ENCODE measurements at places on chromosomes 13 and 19.
A peak's percentile ranks its signal among the peaks of the same experiment; 100 is the strongest.

DNA sequence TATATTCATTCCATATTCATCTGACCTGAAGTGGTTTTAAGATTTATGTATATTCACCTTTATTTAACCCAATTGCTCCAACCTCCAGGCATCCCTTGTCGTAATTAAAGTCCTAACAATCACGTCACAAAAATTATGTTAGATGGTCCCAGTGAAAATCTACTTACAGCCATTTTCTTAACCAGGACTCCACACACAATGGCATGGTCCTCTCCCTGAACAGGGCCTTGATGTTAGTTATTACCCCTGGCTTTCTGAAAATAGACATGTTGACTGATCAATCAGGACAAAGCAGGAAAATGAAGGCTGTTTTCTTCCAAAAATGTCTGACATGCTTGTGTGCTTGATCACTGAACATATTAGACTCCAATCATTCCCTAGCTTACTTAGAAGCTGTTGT, 542.7 kb upstream of the SLITRK5 start:
- no peak for DNase-seq

DNA sequence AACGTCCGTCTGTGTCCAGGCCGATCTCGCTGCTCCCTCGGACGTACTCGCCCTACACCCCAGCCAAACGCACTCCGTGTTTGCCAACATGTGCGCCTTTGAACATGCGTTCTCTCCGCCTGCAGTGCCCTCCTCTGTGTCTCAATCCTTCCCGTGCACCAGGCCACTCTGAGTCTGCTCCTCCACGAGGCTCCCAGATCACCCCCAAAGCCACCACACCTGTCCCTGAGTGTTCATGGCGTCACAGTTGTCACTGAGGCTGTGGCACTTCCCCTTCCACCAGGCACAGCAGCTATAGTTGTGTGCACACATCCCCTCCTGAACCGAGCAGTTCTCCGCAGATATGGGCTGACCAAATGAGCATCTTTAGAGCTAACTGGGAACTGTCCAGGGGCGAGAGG, 35.6 kb downstream of the RASA3 start:
- DNase-seq = no peak

GRCh38 chr13:30739761-30740642, 4.7 kb downstream of the ALOX5AP start:
- DNase-seq = no peak

- no peak for DNase-seq
Observed at GRCh38 chr19:37953171-37953917, 46.3 kb downstream of the SIPA1L3 start.

- DNase-seq = no peak
Observed at GRCh38 chr13:49561062-49561410, 24.3 kb downstream of the RCBTB1 start.

- no peak for DNase-seq
Observed at GRCh38 chr19:13741893-13742292, 22.4 kb upstream of the MRI1 start.

- DNase-seq = no peak
Observed at GRCh38 chr13:99655351-99656091, 154.2 kb downstream of the TM9SF2 start.

DNA sequence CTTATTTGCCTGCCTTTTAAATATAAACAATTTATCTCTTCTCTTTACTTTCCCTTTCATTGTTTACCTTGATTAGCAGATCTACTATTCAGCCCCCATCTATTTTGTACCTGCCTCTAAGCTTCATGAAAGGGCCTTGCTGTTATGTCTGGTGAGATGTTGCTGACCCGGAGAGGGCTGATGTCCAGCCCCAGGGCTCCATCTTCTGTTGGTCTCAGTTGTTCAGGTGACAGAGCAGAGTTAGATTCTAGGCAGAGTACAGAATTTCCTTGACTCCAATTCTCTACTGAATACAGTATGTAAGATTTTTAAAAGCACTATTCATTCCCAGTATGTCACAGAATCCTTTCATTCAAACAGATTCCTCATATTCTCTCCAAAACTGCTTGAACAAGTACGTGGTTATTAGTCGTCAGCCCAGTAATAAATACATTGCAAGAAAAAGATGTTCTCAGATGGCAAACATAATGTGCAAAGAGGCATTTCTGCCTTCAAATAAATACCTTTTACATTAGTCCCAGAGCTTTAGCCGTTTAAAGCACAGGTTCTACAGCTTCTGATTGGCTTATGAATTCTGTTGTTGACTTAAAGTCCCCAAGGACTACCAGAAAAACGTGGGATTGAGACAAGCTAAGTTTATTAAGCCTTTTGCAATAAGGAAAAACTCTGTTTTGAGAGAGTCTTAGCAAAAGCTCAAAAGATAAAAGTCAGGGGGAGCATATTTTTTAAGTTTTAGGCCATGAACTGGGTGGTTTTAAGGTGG, 159.1 kb downstream of the GPC5 start:
- DNase-seq = no peak

DNA sequence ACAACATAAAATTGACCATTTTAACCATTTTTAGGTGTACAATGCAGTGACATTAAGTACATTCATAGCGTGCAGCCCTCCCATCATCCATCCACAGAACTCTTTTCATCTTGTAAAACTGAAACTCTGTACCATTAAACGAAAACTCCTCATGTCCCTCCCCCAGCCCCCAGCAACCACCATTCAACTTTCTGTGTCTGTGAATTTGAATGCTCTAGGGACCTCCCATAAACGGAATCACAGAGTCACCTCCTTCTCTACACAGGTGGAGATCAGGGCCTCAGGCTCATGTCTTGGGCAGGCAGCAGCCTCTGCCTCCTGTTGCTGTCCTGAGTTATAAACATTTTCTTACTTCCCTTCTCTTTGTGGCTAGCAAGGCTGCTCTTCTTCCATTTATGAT, 7.3 kb upstream of the CCNE1 start:
- no peak for DNase-seq

DNA sequence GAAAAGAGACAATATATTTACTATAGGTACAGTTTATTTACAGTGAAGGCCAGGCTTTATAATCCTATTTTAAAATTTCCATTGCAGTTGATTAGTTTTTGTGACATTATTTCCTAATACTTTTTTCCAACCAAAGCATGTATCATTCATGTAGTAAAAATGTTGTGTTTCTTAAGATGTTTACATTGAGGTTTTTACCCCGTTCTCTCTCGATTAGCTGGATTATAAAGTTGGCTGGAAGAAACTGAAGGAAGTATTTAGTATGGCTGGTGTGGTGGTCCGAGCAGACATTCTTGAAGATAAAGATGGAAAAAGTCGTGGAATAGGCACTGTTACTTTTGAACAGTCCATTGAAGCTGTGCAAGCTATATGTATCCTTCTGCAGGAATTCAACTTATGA, 21.2 kb downstream of the HNRNPM start:
- no peak for DNase-seq

GRCh38 chr13:98216135-98216565, 39.1 kb upstream of the RNF113B start:
- peak; percentile 30 for DNase-seq

DNA sequence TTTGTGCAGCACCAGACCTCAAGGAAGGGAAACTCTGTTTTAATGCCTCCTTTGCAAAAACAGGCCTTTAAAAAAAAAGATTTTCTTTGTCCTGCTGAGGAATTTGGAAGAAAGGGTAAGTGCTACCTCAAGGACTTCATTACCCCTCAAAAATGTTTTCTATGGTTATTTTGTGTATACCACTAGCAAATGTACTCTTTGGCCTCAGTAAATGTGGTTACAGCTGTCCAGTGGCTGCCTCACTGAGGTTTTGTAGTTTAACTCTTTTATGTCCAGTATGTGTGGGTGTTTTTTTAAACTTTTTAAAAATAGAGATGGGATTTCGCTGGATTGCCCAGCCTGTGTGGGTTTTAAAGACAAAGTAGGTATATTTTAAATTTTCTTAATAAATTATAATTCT, 42.2 kb upstream of the TSC22D1 start:
- DNase-seq = no peak

DNA sequence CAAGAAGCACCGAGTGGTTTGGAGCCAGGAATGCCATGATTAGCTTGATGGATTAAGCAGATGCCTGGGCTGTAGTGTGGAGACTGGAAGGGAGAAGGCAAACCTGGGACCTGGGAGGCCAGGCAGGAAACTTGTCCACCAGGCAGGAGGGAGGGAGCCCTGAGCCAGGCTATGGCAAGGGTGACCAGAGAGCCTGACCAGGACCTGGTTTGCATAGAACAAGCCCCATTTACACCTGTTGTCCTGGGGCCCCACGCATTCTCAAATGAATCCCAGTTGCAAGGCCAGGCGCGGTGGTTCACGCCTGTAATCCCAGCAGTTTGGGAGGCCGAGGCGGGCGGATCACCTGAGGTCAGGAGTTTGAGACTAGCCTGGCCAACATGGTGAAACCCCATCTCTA, 50.2 kb upstream of the LATS2 start:
- DNase-seq = no peak

DNA sequence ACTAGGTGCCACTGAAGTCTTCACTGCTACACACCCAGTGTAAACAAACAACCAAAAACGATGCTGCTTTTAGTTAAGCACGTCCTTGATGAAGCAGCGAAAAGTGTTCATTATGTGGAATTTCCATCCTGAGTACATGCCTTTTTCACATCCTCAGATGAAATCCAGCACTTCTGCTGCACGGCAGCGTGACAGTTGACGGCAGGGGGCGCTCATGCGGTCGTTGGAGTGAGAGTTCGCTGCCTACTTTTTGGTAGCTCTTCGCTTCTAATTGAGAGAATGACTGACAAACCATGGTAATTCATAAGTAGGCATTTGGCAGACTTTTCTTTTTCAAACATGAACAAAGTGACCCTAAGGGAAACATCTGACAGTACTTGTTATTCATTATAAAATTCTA, 1124.9 kb downstream of the EFNB2 start:
- peak; percentile 86 for DNase-seq

GRCh38 chr13:99371956-99372355, 64.8 kb upstream of the GPR183 start:
- DNase-seq = no peak

DNA sequence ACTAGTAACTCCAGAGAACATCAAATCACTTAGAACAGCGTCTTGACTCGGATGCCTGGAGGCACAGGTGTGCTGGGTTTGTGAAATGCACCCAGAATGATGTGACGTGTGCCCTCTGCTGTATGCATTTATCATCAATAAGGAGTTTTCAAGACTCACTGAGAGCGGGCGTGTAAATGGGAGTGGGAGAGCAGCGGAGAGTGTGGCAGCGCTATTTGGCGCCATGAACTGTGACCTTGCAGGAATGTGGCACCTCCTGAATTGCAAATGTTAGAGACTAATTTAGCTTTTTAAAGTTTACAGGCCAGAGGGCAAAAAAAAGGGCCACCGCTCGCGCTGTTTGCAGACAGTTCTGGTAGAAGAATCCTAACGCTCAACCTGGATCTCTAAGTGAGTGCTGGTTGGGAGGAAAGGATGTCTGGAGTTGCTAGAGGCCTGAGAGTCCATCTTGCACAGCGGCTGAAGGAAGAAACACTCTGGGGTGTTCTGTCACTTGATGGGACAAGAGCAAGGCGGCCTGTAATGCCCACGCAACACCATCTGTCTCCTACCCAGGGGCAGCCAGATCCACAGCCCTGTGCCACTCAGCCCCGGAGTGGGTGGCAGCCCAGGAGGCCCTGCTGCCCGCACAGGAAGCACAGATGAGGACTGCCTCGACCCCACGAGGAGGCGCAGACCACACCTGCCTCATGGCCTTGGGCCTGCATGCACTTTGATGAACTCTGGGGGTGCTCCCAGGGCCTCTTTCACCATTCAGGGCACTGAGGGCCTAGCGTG, 19.7 kb downstream of the RANBP3 start:
- DNase-seq = no peak

- DNase-seq = no peak
Observed at GRCh38 chr13:28499609-28500008, 4.7 kb upstream of the FLT1 start.

Measured in testis (tissue), 5 donors.